A549 treated with DMSO at 1 μM for 4 hours (cell line): ENCODE measurements at places on chromosomes 3 and 15. TPM values are rescaled to one million over a fixed set of nuclear protein-coding genes. Genes with fewer than 3 reads are reported as not detected.

HRG gene
- total RNA-seq, result not detected in 5 replicates

UNC13C gene
- not detected in 5 replicates for total RNA-seq

SIDT1 gene
- total RNA-seq, result 0.19 to 0.64 TPM (median 0.48 TPM) in 5 replicates

OXTR gene
- 7.8 to 11.7 TPM (median 10.2 TPM) in 5 replicates for total RNA-seq

UCN2 gene
- 8.8 to 14.2 TPM (median 10.2 TPM) in 5 replicates for total RNA-seq

ALG1L2 gene
- total RNA-seq, result not detected in 5 replicates

HDC gene
- total RNA-seq, result 0.06 to 0.14 TPM (median 0.14 TPM) in 3 of 5 replicates, not detected in the others

ABI3BP gene
- 1.0 to 4.1 TPM (median 1.7 TPM) in 5 replicates for total RNA-seq
